H1 (cell line): ENCODE measurements at places on chromosomes 12 and 14. TPM values are rescaled to one million over a fixed set of nuclear protein-coding genes. Genes with fewer than 3 reads are reported as not detected.

Gene ZNF140
- total RNA-seq: 13.8 and 14.3 TPM in 2 replicates

Gene SNAPC1
- 9.6 and 11.1 TPM in 2 replicates for total RNA-seq

Gene TDRD9
- total RNA-seq: not detected in 2 replicates

Gene GSC
- 0.34 and 0.54 TPM in 2 replicates for total RNA-seq

DNA sequence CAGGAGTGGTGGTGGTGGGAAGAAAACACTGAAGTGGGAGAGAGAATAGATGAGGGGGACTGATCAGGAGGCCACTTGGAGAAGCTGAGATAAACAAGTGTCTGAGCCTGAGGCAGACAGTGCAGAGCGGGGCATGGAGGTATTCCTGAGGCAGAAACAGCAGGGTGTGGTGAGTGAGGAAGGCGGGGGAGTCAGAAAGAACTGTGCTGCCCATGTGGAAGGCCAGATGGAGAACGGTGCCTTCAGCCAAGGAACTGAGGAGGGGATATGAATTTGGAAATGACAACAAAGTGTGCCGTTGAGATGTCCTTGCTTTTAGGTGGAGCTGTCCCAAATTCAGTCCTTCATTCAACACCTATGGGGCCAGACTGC is 13.7 kb downstream of the APPL2 start:
- no peaks in the 10 kb centered on the region for H3K27me3 ChIP-seq
- DNase-seq: no peak
- 0 out of 2 replicates have a peak overlapping the region, but pooled peaks have one; percentile 13 for H3K27ac ChIP-seq
- no peak overlapping the region for H3K4me3 ChIP-seq
- no peaks in the 10 kb centered on the region for H3K4me1 ChIP-seq

DNA sequence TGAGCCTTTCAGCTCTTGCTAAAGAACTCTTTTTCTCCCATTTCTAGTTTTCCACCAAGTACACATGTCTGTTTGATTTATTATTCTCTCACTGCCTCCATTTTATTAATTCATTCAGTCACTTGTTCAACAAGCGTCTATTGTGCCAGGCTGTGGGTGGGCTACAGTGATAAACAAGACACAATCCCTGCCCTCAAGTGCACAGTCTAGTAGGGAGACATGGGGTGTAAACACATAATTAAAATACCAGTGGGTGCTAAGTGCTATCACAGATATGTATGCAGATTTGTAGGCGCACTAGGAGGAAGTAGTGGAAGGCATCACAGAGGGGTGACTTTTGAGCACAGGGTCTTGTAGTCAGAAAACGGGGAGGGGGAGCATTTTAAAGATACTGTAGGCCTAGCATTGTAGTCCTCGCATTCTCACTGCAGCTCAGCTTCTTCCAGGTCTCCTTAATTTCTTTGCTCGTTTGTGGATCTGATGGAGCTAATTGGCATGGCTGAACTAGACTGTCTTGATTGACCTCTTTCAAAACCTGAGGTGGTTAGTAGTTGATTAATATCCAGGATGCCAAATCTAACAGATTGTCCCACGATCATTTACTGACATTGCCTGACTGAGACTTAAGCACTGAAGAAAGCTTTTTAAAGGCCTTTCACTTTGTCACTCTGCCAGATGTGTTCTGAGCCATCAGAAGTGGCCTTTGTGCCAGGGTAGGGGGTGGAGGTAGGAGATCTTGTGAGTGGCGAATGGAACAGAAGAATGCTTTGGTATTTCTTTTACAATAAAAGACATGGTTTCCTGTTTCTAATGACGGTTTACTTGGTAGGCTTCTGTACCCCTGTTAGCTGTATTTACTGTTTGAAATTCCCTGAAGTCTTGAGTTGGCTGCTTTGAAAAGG is 116.9 kb downstream of the DIP2B start:
- H3K36me3 ChIP-seq: no peaks in the 10 kb centered on the region
- H3K4me3 ChIP-seq: no peak overlapping the region
- peaks cover 8% of the 10 kb centered on the region for H3K4me1 ChIP-seq
- H3K27me3 ChIP-seq: no peaks in the 10 kb centered on the region
